Fibroblast of skin of right quadriceps (primary cell): ENCODE measurements at places on chromosomes 3 and 15.

DNA sequence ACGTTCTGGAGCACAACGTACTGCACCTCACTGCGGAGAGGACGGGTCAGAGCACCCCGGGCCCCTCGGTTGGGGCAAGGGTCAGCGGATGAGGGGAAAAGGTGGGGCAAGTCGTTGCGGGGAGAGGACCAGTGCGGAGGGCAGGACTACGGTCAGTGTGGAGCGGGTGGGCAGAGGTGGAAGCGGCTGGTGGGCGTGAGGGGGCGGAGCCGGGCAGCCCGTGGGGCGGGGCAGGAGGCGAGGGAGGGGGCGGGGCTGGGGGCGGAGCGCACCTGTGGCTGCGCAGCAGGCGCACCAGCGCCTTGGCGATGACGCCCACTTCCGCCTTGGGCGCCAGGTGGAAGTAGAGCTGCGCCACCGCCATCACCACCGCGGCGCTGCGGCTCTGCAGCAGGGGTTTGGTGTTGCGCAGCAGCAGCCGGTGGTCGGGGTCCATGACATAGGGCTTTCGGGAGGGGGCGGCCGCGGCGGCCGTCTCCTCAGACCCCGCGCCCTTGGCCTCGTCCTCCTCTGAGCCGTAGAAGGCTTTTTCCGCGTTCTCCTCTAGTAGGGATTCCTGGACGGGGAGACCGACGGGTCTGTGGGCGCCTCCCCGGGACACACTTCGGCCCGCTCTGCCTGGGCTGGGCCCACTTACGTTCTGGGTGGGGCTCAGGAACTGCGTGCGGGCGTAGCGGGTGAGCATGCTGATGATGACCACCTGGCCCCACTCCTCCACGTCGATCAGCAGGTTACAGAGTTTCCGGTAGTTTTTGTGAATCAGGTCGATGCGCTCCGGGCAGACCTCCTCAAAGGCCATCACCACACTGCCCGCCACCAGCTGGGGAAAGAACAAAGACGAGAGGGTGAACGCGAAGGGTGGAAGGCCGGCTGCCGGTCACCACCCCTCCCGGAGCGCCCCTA lies 29.2 kb downstream of the AP3B2 start:
- DNase-seq: no peak

GRCh38 chr15:68791431-68792283 lies 29.0 kb downstream of the ANP32A start:
- no peak for DNase-seq

GRCh38 chr15:90239371-90239770 lies 5.4 kb downstream of the GDPGP1 start:
- DNase-seq: no peak

- DNase-seq: no peak
Measured at GRCh38 chr3:33099109-33099645, 2.2 kb upstream of the GLB1 start.

GRCh38 chr3:152539191-152539764 lies 270.5 kb downstream of the MBNL1 start:
- no peak for DNase-seq

DNA sequence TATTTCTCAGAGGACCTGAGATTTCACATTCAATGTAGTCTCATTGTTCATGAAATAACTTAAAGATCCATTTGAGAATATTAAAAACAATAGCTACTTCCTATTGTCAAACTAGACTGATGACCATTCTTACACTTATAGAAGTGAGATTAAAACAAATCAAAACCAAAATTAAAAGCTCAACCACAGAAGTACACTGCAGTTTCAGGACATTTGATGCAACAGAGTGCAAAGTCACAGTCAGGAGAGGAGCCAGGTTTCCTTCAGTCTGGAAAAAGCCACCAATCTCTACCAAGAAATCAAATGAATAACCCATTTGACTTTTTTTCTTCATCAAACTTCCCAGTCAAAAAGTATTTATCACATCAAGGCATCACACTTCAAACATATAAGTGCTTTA lies 5.5 kb downstream of the CCPG1 start:
- peak; percentile 6 for DNase-seq

DNA sequence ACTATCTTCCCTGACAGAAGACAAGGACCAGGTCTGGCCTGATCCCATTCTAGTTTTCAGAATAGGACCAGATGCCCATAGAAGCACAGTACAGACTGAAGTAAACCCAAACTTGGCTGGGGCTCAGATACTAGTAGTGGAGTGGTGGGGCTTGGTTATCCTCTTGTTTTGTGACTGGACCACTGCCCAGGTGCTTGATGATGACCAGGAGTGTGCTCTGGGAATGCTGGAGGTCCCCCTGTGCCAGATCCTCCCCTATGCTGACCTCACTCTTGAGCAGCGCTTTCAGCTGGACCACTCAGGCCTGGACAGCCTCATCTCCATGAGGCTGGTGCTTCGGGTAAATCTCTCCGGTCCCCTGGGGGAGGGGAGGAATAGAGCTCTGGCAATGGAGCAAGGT lies 36.3 kb downstream of the ESYT3 start:
- DNase-seq: no peak

- DNase-seq: peak; percentile 75
Measured at GRCh38 chr3:126752303-126753190, 48.5 kb downstream of the CHCHD6 start.

DNA sequence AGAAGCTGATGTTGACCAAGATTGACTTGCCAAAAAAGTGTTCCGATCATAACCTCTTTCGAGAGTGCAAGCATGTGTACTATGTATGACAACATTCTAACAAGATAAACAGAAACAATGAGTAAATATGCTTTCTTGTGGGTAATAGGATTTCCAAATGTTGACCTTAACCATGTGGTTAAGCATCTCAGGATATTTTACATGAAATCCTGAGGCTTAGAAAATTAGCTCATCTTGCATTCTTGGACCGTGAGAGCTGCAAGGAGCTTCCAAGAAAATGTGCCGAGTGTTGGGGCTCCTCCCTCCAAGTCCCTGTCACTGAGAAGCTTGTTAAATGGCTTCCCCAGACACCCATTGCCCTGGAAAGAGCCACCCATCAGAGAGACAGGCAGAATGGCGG lies 50.1 kb downstream of the C3orf20 start:
- DNase-seq: peak; percentile 56

GRCh38 chr3:62332835-62333244 lies 40.5 kb downstream of the FEZF2 start:
- DNase-seq: peak; percentile 21

- DNase-seq: no peak
Measured at GRCh38 chr3:50350213-50350526, 405 bp downstream of the NPRL2 start.

- DNase-seq: no peak
Measured at GRCh38 chr3:118098827-118099226, 935.8 kb downstream of the IGSF11 start.

- DNase-seq: no peak
Measured at GRCh38 chr3:128400671-128401070, 66.0 kb downstream of the DNAJB8 start.

- peak; percentile 39 for DNase-seq
Measured at GRCh38 chr3:194326192-194326967, 24.7 kb downstream of the CPN2 start.

DNA sequence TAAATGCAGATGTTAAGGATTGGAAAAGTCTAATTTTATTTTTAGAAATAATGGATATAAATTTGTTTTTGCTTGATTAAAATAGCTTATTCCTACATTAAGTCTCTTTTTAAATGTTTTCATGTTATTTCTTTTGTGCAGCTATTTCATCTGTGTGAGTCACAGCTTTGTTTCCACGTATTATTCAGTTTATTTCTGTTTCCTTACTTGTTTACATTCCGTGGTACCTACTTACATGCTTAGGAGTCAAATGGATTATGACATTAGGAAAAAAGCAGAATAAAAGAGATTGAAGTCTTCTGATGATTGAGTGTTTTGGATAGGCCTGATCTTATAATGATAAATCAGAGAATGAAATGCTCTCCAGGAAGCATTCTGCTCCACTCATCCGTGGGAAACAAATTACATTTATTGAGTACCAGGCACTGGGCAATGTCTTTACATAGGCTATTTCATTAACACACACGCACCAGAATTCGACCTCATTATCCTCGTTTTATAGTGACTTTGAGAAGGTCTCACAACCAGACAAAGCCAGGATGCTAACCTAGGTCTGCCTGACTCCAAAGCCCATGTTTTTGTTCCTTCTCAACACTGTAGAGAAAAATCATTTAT lies 38.1 kb upstream of the RASA2 start:
- DNase-seq: peak; percentile 56
